ENCODE measurements at places on chromosomes 6 and 20. TPM values are rescaled to one million over a fixed set of nuclear protein-coding genes. Genes with fewer than 3 reads are reported as not detected.

DNA sequence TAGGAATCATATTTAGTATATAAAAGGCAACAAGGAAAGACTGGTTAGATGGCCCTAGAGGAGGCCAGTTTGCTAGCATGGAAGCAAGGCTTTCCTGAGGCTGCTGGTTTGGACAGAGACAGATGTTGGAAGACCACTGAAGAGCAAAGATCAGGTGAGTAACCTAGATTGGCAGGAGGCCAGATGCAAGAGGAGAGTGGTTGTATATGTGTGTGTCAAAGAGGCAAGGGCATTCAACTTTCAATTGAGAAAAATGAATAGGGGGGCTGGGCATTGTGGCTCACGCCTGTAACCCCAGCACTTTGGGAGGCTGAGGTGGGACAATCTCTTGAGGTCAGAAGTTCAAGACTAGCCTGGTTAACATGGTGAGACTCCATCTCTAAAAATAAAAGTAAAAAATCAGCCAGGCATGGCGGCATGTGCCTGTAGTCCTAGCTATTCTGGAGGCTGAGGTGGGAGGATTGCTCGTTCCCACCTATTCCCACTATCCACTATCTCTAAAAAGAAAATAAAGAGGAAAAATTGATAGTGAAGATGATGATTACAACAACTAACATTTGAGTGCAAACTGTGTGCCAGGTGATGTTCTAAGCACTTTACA is 79.8 kb downstream of the PRDM1 start:
- no peak for DNase-seq

- peak; percentile 24 for DNase-seq
Observed at GRCh38 chr6:19472850-19473249, 364.3 kb upstream of the ID4 start.

Gene OPRL1
- total RNA-seq: 1.1 TPM

- DNase-seq: no peak
Observed at GRCh38 chr20:50385733-50386640, 124.2 kb upstream of the PTPN1 start.

DNA sequence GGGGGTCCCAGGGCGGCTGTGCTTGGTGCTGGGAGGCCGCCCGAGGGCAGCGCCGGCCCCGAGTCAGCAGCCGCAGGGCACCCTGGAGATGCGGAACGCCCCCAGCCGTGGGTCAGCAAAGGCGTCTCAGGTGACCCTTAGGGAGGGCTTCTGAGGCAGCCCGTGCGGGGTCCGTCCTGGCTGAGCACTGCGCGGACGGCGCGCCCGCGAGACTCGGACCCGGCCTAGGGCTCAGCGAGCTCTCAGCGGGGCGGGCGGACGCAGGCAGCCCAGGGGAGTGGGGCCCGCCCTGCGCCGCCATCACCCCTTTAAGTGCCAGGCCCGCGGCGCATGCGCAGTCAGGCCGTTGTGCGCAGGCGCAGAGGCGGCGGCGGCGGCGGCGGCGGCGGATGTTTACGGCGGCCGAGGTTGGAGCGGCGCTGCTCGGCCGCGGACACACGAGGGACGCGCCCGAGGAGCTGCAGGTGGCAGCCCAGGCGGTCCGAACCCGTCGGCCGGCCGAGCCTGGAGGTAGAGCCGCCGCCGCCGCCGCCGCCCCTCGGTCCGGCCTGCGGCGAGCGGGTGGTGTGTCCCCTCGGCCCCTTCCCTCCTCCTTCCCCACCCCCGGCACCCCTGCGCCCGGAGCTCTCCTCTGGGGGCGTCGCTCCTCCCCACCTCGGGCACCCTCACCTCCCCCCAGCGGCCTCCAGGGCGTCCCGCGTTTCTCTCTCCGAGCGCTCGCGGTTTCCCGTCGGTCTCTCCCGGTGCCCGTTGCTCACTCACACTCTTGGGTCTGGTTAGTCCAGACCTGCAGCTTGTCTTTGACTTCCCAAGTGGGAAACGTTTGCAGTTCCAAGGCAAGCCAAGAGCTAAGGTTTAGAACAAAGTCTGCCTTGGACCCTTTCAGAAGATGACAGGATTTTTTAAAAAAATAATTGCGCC is at the start of gene PCMTD2:
TSS of gene PCMTD2 (plus strand) at position 388 of the 921 bp plus-strand sequence. CDS start 4,218 bp downstream, outside the sequence.
- peak; percentile 90 for DNase-seq

DNA sequence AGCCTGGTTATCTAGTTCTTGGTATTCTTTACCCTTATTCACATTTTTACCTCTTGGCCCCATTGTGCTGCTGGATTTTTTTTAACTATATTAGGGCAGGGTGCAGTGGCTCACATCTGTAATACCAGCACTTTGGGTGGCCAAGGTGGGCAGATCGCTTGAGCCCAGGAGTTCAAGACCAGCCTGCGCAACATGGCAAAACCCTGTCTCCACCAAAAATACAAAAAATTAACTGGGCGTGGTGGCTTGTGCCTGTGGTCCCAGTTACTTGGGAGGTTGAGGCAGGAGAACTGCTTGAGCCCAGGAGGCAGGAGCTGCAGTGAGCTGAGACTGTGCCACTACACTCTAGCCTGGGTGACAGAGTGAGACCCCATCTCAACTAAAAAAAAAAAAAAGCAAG is 12.2 kb upstream of the TAF8 start:
- DNase-seq: no peak

- DNase-seq: no peak
Observed at GRCh38 chr6:52594221-52594620, 17.4 kb upstream of the TRAM2 start.

- no peak for DNase-seq
Observed at GRCh38 chr6:109088995-109089394, 5.7 kb downstream of the SESN1 start.

DNA sequence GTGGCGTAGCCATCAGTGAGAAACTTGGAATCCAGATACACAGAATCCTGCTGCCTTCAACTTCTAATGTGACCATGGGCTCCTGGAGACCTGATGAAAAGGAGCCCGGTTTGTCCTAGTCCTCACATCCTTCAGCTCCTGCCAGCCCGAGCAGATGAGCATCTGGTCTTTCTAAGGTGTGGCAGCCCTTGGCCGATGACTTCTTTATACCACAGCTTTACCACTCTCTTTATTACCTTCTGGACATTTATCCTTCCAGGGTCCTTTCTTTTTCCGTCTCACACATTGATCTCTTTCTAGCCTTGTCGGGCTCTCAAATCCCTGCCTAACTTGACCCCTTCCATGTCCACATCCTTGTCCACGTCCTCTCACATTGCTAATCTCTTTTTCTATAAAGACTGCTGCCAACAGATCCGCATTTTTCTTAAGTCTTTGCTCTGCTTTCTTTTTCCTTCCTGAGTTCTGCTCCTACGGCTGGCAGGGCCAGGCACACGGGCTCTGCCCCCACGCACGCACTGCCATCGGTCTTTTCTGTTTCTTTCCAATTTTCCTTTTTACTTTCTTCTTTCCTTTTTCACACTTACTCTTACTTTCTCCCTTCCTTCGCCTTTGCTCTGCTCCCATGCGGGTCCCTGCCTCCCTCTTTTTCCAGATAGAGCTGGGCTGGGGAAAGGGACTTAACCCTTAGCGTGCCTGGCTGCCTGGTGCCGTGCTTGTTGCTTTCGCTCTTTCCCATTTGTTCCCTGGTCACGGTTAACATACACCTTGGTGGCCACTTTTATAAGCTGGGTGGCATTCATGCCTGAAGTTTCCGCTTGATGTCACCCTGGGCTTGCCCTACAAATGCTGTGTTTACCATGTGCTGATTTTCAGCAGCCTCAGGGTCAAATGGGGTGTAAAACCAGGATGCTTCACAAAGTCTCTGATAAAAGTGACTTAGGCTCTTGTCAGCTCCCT is 9.4 kb upstream of the GMPR start:
- peak; percentile 35 for DNase-seq

GRCh38 chr6:14144678-14145113 is 27.1 kb downstream of the CD83 start:
- peak; percentile 79 for DNase-seq

GRCh38 chr6:43644940-43645612 is at the start of gene RSPH9:
RSPH9 (plus strand) TSS chr6:43645036; CDS start chr6:43645099, 63 bp downstream.
- DNase-seq: peak; percentile 77

Gene MOCS1
- 10.2 TPM for total RNA-seq

Gene EHMT2
- 41.5 TPM for total RNA-seq

DNA sequence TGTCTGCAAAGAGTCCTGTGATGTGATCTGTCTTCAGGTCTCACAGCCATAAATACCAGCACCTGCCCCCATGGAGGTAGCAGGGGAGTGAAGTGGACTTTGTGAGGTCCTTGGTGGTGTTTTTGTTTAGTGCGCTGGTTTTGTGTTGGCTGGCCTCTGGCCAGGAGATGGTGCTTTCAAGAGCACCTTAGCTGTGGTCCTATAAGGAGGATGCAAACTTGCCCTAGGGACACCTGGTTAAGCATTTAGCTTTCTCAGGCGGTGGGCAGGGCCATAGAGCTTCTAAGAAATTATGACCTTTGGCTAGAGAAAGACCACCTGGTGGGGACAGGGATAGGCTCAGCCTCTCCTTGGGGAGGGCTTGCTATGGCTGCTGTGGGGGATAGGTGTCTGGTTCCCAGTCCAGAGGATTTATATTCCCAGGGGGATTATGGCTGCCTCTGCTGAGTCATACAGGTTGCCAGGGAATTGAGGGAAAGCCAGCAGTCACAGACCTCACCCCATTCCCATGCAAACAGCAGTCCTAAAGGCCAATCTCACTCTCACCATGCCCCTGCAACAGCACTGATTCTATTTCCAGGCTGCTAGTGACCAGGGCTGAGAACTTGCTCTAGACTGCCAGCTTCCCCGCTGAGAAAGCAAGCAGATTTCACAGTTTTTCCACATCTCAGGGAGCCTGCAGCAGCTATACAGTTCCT is 259.3 kb downstream of the TFAP2B start:
- no peak for DNase-seq

DNA sequence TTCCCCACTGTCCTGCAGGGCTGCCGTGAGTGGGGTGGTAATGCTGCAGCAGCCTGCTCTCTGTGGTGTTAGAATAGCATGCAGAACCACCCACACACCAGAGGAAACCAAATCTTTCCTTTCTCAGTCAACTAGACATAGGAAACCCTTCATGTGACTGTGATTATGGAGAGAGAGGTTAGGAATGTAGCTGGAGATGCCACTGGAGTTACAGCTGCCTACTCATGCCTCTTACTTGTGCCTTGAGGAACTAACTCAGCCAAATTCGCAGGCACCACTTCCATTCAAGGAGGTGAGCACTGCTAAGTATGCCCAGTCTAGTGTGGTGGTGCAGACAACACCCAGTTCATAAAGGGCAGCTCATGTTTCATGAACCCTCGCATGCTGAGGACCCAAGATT is 27.4 kb downstream of the MUC22 start:
- DNase-seq: peak; percentile 89

- peak; percentile 100 for DNase-seq
Observed at GRCh38 chr6:170438402-170438753, 114.7 kb downstream of the PSMB1 start.

Gene PNPLA1
- not detected for total RNA-seq

Gene ARMH2
- not detected for total RNA-seq

GRCh38 chr20:17749978-17750721 is 50.4 kb downstream of the BANF2 start:
- peak; percentile 69 for DNase-seq

Gene ZC3H12D
- total RNA-seq: not detected

Gene TRDN
- not detected for total RNA-seq

DNA sequence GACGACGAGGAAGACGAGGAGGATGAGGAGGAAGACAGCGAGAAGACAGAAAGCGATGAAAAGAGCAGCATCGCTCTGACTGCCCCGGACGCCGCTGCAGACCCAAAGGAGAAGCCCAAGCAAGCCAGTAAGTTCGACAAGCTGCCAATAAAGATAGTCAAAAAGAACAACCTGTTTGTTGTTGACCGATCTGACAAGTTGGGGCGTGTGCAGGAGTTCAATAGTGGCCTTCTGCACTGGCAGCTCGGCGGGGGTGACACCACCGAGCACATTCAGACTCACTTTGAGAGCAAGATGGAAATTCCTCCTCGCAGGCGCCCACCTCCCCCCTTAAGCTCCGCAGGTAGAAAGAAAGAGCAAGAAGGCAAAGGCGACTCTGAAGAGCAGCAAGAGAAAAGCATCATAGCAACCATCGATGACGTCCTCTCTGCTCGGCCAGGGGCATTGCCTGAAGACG is 116.9 kb downstream of the TMEM242 start:
- DNase-seq: no peak

Gene HLA-DRA
- 0.89 TPM for total RNA-seq

GRCh38 chr6:119129968-119130484 is 51.6 kb upstream of the FAM184A start:
- DNase-seq: peak; percentile 68

Gene ZNF334
- 1.4 TPM for total RNA-seq

GRCh38 chr6:147973806-147974205 is 368.8 kb upstream of the SASH1 start:
- no peak for DNase-seq

- peak; percentile 33 for DNase-seq
Observed at GRCh38 chr6:143872201-143872600, 7.9 kb downstream of the ZC2HC1B start.

DNA sequence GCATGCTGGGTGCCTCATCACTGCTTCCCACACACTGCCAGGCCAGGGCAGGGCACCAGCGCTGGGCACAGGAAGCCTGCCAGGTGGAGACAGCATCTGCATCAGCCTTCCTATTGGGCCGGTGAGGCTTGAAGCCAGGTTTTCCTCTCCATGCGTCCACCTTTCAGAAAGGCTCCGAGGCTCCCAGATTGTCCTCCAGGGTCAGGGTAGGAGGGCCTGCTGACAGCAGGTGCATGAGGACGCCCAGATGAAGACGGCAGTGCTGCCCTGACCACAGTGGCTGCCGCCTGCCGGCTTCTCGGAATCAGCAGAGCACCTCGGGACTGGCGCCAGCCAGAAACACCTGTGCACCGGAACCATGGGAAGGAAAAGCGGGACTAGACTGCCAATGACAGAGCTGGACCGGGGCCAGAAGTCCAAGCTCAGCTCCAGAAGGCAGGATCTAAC is 170.5 kb upstream of the CST7 start:
- DNase-seq: no peak

DNA sequence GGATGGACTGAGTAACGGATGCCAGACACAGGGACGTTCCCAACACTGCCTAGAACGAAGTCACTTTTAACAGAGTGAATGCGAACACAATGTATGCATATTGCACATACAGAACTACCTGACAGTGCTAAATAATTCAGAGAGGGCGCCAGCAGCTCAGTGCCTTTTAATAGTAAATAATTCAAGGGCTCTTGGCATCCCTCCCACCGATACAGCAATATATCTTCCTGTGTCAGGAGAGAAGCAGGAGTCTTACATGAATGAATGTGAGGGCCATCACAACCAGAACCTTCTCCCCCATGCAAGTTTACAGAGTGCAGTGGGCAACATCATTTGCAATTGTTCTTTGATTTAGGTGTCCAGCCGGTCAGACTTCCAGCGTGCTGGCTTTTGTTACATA is 88.4 kb upstream of the KCNG1 start:
- DNase-seq: no peak

Gene TFAP2A
- 2.5 TPM for total RNA-seq

DNA sequence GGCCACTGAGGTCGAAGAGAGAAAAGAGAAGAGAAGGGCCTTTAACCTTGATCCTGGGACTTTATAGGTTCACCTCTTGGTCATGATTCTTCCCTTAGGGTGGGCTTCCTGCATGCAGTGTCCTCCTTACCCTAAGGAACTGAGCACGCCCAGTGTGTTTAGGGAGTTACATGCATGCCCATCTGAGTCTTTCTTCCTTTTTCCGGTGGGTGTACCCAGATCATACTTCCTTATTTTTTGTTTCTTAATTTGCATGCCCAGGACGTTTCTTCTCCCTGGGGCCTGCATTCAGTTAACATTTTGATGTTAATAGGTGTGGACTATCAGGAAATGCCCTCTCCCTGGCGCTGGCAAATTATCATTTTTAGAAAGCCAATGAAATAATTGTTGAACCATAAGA is 91.5 kb downstream of the HTR1B start:
- no peak for DNase-seq

Measured in GM23248 (cell line).